SK-MEL-5 (cell line): ENCODE measurements at places on chromosomes 5 and 9. TPM values are rescaled to one million over a fixed set of nuclear protein-coding genes. Genes with fewer than 3 reads are reported as not detected.

STKLD1 gene
- 1.4 and 1.7 TPM in 2 replicates for total RNA-seq

SH3GL2 gene
- total RNA-seq = not detected in 2 replicates

DEPDC1B gene
- total RNA-seq = 18.8 and 21.5 TPM in 2 replicates

C5 gene
- total RNA-seq = 1.8 and 1.9 TPM in 2 replicates

CDH9 gene
- not detected in 2 replicates for total RNA-seq

NFIB gene
- total RNA-seq = 11.7 and 15.4 TPM in 2 replicates

RMI1 gene
- total RNA-seq = 5.1 and 5.9 TPM in 2 replicates

MYO10 gene
- total RNA-seq = 161 and 191 TPM in 2 replicates

ZNF300 gene
- total RNA-seq = 4.4 and 5.1 TPM in 2 replicates

LHX6 gene
- 2.3 and 2.4 TPM in 2 replicates for total RNA-seq

PCDHB2 gene
- total RNA-seq = 0.95 and 1.8 TPM in 2 replicates

CCDC69 gene
- total RNA-seq = 1.1 TPM in 2 replicates

GFI1B gene
- total RNA-seq = 0.05 and 0.74 TPM in 2 replicates

PHYHD1 gene
- total RNA-seq = 4.5 and 5.2 TPM in 2 replicates

DNA sequence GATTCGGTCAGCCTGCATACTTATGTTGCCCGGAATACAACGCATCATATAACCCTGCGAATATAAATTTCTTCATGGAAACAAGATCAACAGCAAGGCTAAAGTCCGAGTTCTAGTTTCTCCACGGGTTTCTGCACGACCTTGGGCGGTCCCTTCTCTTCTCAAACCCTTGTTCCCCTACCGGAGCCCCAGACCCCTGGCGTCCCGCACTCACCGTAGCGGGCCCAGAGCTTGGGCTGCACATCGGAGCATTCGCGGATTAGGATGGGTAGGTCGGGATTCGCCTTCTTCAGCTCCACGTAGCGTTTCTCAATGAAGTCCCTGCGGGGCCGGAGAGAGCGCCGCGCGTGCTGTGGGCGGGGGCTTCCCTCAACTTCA lies 399 bp downstream of the NDUFA2 start:
- peak; percentile 7 for DNase-seq

DNA sequence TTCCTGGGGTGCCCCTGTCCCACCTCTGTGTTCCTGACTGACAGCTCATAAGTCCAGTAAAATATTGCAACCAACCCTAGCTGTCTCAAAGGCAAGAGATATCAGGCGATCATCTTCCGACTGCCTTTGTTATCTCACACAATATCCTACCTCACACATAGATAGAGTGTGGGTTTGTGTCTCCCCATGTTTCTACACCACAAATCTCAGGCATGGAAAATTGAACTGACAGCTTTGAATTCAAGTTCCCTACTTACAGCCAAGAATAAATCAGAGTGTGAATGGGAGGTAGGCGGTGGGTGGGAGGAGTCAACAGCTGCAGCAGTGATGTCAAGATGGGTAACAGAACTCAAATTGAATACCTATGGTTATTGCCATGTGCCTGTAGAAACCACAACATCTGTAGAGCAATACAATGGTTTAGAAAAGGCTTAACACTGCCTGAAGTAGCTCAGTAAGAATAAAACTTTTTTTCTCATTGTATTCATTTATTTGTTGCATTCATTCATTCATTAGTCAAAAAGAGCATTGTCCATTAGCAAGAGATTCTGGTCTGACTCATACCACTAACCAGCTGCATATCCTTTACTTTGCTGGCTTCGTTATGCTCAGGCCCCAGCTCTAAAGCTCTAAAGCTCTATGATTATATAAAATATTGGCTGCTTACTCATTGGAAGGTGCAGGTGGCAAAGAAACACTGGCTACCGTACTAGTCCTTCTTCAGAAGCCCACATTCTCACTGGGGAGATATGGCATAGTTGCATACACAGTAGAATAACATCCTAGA lies 108.2 kb upstream of the DMAC1 start:
- DNase-seq = no peak

- DNase-seq = no peak
Measured at GRCh38 chr5:102654559-102655349, 100.4 kb upstream of the PAM start.

- DNase-seq = no peak
Measured at GRCh38 chr5:69368458-69369339, 621 bp downstream of the AK6 start.

GRCh38 chr5:144142139-144142823 lies 28.2 kb downstream of the YIPF5 start:
- peak; percentile 54 for DNase-seq

DNA sequence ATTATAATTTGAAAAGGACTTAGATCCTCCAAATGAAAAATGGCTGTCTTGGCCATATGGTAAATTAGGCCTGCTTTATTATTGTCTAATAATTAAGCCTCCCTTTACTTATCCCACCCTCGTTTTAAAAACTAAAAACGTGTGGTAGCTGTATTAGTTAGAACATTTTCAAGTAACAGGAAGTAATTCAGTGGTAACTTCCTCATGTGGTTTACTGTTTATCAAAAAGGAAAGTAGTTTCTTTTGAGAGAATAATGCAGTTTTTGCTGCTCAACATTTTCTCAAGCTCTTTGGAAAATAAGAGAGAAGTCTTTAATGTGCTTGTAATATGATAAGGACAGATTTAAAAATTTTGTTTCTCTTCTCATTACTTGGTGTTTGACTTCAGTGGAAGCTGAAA lies 26.0 kb downstream of the ZCCHC7 start:
- no peak for DNase-seq

DNA sequence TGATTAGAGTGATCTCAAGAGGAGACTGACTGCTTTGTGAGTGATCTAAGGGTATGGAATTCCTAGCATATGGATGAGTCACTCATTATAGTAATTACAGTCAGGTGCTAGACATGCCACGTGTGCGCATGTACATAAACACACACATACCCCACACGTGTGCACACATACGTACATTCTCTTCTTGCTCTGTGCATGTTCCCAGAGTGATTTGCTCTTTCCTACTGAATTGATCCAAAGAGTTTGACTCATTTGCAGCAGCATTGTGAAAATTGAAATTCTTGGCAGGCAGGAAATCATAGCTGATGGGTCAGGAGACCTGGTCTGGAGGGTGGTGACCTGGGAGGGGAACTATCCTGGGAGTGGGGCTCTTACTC lies 63.8 kb downstream of the ANGPTL2 start:
- no peak for DNase-seq

- DNase-seq = no peak
Measured at GRCh38 chr5:33381243-33381642, 59.5 kb upstream of the TARS1 start.

DNA sequence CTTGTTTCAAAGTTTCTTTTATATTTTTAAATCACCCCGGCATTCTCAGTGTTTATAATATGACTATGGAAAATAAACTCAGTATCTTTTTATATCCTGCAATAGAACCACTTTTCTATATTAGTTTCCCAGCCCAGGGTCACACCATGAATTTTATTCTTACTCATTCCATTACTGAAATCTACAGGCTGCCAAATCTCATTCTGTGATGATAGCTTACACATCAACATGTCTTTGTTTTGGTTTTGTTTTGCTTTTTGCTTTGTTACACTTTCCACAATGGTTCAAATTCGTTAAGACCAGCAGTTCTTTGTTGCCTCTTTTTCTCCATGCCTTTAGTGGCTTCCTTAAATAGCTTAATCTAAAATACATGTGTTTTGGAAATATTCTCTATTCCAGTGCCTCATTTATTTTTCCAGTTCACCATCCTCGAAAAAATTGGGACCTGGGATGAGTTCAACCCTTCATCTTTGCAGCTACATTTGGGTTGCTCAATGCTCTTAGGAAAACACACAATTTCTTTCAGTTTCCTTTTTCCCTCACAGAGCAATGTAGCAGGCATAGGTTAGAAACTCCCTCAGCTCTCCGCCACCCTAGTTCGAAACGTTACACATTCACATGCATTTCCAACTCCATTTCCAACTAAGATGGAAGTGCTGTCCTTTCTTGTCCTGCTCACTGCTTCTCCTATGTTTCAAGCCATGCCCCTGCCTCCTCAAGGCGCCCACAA lies 1146.3 kb downstream of the MAT2B start:
- no peak for DNase-seq

DNA sequence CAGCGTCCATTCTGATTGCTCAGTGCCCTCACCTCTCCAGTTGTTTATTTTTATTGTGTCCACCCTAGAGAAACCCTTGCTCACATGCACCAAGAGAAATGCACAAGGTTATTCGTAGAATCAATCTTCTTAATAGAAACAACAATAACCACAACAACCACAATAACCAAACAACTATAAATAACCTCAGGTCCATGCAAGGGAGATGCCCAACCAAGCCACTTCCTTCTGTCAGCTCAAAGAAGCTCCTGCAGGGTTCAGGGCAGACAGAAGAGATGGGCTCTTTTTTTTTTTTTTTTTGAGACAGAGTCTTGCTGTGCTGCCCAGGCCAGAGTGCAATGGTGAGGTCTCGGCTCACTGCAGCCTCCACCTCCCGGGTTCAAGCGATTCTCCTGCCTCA lies 14.9 kb upstream of the TCOF1 start:
- DNase-seq = no peak

GRCh38 chr9:131744171-131744719 lies 4.4 kb upstream of the RAPGEF1 start:
- no peak for DNase-seq

DNA sequence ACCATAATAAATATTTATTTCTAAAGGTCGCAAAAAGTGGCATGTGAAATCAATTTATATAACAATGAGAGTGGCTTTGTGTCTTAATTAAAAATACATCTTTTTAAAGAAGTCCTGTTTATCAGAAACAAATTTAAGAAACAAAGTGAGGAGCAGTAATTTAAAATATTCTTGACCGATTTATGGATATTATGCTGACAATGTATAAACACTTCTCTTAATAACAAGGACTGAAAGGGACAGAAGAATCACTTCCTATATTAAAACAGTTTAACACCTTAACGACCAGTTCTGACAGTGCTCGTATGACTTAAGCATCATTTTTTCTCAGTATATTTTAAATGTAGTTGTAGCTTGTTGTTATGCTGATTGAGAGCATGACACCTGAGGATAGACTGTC lies 149.1 kb downstream of the GABRB2 start:
- DNase-seq = no peak

DNA sequence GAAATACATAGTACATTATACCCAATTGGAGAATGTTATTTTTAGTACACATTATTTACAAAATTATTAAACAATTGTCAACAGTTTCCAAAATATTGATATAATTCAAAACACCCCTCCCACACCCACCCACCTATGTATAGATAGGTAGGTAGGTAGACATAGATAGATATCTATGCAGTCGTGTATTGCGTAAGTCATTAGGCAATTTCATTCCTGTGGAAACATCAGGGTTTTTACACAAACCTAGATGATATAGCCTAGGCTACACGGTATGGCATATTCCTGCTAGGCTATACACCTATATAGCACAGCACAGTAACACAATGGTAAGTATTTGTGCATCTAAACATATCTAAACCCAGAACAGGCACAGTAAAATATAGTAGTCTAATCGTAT lies 377.3 kb downstream of the ANXA1 start:
- DNase-seq = no peak

GRCh38 chr9:110750272-110750671 lies 81.7 kb downstream of the MUSK start:
- no peak for DNase-seq

GRCh38 chr5:9720361-9720760 lies 90.2 kb upstream of the TAS2R1 start:
- no peak for DNase-seq

GRCh38 chr5:158549311-158549710 lies 550.4 kb downstream of the EBF1 start:
- DNase-seq = no peak

DNA sequence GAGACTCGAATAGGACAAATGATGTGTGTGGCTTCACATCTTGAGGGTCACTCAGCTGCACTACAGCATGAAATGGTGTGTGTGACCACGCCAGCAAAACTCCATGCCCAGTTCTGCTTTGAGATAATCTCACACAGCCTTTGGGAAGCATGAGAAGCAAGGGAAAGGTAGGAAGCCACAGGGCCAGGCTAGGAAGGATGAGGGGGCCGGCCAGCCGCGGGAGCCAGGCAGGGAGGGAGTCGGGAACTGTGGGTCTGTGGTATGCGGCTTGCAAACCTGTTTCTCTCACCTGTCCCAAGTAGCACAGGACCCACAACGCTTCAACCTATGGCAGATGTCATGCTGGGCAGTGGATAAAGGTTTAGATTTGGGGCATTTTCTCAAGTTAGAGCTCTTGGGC lies 142.0 kb downstream of the HSPA4 start:
- no peak for DNase-seq

DNA sequence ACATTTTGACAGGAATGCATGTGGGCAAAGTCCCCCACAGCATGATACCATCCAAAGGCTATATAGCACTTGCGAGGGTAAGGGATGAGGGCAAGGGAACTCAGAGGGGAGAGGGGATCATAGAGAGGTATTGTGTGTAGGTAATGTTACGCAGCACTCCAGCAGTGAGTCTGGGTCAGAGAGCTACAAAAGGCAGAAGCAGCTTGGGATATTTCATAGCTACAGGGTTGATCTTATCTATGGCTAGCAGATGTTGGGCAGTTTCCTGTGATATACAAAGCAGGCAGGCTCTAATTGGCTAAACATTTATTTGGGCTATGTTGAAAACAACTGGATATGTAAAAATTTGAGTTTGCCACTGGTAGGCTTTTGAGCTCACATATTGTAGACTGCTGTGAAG lies 17.8 kb upstream of the SLCO4C1 start:
- no peak for DNase-seq

GRCh38 chr9:21556581-21557427 lies 74.7 kb upstream of the IFNE start:
- DNase-seq = no peak

DNA sequence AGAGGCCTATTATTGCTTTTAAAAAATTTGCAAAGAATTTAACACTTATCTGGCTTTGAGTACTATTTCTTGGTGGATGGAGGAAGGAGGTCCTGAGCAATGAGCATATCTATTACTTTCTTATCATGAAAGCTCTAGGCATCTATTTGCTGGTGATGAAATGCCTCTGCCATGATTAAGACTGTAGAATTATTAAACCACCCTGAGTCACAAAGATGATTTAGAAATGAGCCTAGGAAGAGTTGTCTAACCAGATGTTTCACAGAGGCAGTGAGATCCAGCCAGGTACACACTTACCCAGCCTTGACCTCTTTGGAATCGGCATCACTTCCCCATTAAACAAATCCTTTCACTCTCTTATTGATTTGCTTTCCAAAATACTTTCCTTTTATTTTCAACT lies 304.4 kb upstream of the KIF2A start:
- no peak for DNase-seq

GRCh38 chr5:59777028-59777427 lies 116.5 kb downstream of the PDE4D start:
- DNase-seq = no peak

DNA sequence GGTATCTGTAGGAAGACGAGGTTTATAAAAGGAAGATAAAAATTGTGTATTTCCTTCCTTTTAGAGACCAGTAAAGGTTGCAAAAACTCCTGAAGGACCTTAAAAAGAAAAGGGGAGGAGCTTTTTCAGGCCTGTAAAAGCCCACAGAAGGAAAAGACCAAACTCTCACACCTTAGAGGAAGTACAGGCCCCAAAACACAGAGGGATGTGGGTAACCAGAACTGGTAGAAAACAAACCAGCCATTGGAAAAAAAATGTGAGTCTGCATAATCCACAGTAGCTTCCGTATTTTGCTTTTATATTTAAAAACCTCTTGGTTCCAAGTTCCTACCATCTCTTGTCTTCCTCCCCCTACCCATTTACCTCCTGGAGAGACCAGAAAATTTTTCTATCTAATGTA lies 8.5 kb downstream of the GIN1 start:
- DNase-seq = no peak

GRCh38 chr5:15598294-15598902 lies 98.4 kb downstream of the FBXL7 start:
- DNase-seq = peak; percentile 73

GRCh38 chr9:87076825-87077224 lies 129.5 kb upstream of the GAS1 start:
- DNase-seq = no peak
